ENCODE measurements at places on chromosomes 5 and 9.

GRCh38 chr5:14036514-14036913, 92.0 kb upstream of the DNAH5 start:
- no peak for DNase-seq

DNA sequence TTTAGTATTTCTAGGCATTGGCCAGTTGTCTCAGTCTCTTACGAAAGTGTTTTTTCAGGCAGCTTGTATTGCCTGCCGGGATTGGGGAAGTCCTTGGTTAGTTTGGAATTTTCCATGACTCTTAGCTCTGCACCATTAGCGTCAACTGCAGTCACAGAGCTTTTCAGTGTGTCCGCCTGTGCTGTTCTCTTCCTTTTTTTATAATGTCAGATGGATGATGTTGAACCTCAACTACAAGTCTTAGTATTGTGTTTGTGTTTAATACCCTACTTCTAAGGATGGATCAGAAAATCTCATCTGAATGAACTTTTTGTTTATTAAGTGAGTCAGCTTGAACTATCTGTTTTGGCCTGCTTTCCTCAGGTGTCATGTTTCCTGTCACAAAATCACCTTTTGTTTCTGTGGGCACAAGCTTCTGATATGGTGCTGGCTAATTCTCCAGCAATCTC, 33.1 kb downstream of the ATP6V0E1 start:
- DNase-seq = no peak

DNA sequence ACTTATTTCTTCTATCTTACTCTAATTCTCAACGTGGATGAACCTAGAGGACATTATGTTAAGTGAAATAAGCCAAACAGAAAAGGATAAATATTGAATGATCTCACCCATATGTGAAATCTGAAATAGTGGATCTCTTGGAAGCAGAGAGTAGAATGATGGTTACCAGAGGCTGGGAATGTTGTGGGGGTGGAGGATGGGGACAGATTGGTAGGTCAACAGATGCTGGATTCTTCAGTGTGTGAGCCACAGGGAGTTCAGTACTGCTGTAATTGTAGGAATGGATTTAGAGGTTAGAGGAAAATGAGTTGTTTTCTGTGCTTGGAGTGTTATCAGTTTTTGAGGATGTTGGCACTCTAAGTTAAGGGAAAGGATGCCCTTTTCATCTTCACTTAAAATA, 190.6 kb downstream of the FBXL7 start:
- DNase-seq = no peak

GRCh38 chr9:94068257-94068656, 16.0 kb upstream of the PTPDC1 start:
- DNase-seq = no peak

GRCh38 chr9:93051680-93052089, 6.8 kb upstream of the SUSD3 start:
- DNase-seq = no peak

- DNase-seq = no peak
These were observed 283.2 kb downstream of the SH3GL2 start for GRCh38 chr9:17862101-17862500.

DNA sequence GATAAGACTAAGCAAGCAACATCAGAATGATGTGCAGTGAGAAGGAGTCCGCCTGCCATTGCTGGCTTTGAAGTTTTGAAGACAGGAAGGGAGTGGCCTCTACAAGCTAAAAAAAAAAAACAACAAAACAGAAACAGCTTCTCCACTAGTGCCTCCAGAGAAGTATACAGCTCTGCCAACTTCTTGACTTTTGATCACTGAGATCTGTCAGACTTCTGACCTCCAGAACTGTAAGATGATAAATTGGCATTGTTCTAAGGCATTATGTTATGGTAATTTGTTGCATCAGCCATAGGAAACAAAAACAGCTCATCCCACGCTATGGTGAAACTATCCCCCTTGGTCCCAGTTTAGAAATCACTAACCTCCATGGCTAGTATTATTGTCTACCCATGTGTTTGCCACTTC, 131.0 kb upstream of the VCAN start:
- DNase-seq = no peak

DNA sequence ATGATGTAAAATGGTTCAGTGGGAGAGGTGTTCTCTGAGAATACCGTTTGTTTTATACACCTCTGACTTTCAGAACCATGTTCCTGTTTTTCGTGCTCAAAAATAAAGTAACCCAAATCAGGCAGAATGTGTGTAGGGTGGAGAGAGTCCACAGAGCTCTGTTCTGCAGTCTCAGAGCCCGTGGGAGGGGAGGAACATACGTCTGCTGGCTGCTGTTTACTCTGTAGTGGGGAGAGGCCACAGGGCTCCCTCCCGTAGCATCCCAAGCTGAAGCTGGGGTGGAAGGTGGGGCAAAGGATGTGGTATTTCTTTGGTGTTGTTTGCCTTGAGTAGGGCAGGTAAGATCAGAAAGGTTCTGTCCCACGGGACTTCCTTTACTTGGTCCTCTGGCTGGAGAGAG, 348.5 kb downstream of the DNAH5 start:
- no peak for DNase-seq

DNA sequence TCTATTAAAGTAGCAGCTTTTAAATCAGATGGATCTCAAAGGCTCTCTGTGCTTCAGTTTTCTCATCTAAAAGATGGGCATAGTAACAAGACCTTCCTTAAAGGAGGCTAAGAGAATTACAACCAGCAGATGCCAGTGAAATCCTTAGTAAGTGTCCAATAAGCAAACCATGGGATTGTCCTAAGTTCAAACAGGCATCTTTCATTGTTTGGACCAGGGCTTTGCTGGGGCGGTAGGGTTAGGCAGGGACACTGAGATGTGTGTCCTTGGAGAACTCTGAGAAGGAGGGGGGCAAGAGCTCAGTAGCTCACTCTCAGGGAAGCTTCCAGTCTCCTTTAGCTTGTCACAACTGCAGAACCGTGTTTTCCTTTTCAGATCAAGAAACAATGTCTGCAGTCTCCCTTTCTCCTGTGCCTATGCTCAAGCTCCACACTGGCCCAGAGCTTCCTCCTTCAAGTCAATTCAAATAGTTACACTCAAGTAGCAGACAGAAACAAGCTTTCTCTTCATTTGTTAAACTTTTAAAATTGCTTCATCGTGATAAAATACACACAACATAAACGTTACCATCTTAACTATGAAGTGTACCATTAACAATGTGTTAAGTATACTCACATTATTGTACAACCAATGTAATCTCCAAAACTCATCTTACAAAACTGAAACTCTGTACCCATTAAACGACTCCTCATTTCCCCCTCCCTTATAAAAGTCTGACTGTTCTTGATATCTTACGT, 216.2 kb downstream of the PIK3R1 start:
- no peak for DNase-seq

DNA sequence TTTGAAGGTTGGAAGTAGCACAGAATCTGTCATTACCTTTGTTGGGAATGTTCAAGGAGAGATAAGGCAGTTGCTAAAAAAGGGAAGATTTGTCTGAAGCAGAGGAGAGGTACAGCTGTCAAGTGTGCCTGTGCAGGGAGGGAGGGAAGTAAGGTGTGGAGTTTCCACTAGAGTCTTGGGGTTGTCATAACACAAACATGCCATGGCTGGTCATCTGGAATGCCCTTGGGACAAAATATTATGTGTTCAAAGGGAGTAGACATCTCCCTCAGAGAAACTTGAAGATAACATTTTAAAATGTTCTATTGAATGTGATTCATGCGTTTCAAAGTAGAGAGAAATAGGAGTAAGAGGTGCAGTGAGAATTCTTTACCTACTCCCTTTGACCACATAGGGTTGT, 95.0 kb downstream of the MUSK start:
- DNase-seq = no peak

- no peak for DNase-seq
These were observed 247.4 kb downstream of the PRELID2 start for GRCh38 chr5:145587710-145588109.

DNA sequence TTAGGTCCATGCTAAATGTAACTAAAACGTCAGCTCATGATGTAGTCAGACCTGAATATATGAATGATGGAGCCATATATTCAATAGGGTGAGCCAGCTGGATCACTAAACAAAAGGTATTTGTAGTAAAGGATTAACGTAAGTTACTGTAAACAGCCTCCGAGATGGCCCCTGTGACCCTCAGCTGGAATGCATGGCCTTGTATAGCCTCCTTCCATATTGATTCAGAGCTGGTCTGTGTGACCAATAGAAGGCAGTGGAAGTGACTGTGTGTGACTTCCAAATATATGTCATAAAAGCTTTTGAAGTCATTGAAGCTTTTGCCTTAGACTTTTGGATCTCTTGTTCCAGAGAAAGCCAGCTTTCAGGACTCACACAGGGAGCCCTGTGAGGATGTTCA, 154.4 kb upstream of the CHD1 start:
- DNase-seq = no peak

GRCh38 chr5:68450245-68450852, 234.8 kb downstream of the PIK3R1 start:
- no peak for DNase-seq

- DNase-seq = no peak
These were observed 245.8 kb upstream of the MAP3K1 start for GRCh38 chr5:56569566-56569965.

- no peak for DNase-seq
These were observed 28.9 kb downstream of the FAM151B start for GRCh38 chr5:80516826-80517225.

GRCh38 chr9:3698076-3698475, 172.3 kb upstream of the RFX3 start:
- DNase-seq = no peak

- DNase-seq = no peak
These were observed 302.7 kb downstream of the EPB41L4A start for GRCh38 chr5:112116371-112116770.

- no peak for DNase-seq
These were observed 20.8 kb upstream of the GTF3C5 start for GRCh38 chr9:133009906-133010582.

DNA sequence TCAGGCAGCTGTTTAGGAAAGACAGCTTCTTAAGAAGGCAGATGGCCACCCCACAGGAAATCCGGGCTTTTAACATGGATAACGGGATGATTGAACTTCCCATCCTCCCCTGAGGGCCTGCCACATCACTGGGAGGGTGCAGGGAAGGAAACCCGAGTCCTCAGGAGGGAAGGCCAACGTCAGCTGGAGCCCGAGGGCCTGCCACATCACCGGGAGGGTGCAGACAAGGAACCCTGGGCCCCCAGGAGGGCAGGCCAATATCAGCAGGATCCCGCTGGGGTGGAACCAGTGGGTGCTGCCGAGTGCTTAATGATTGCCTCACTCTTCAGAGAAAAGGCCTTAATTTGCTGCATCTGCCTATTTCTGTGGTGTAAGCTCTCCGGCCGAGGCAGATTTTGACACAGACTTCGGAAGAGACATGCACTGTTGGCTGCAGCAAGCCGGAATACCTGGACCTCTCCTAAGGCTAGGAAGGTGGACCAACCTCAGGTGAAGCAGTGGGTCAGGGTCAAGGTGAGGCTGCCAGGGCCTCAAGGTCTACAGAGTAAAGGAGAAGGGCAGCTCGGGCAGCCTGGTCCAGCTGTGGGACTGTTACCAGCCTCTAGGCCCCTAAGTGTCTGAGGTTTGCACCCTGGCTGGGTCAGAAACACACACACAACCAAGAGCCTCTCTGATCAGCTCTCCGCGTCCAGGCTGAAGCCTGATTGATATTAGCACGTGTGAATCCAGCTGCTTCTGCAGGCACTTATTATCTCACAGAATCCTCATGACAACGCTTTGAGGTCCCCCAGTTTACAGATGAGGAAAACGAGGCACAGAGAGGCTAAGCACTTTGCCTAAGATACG, 14.8 kb upstream of the COL5A1 start:
- DNase-seq = no peak

DNA sequence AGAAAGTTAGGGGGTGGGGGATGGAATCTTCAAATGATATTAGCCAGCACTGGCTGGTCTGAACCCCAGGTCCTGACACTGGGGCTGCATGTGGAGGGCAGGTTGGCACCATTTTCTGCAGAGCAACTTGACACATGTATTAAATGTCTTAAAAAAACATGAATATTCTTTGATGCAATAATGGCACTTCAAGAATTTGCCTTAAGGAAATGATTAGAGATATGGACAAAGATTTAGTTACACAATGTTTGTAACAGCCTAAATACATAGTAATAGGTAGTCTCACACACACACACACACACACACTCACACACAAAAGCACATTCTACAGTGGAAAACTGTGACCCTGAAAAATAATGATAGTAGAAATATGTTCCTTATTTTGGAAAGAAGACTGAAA, 3.6 kb downstream of the SVEP1 start:
- no peak for DNase-seq

GRCh38 chr5:98992552-98992951, 63.7 kb upstream of the CHD1 start:
- DNase-seq = no peak

GRCh38 chr9:128632486-128632885, 24.2 kb downstream of the DYNC2I2 start:
- no peak for DNase-seq

- no peak for DNase-seq
These were observed 60.9 kb upstream of the ROR2 start for GRCh38 chr9:92010705-92011536.

GRCh38 chr9:105554042-105554441, 3.9 kb upstream of the FKTN start:
- no peak for DNase-seq

DNA sequence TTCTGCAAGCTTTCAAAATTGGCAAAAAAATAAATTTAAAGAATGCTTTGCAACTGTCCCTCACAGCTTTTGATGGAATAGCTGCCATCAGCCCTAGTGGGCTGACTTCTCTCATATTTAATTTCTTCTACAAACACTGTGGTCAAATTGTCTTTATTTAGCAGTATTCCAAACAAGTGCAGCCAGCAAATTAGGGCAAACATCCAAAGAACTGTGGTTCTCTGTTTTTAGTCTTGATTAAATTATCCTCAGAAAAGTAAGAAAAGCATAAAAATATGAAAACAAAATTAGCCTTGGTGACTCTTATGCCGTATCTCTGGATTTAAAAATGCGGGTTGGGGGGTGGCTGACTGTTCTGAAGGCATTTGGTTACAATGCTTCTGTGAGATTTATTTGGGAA, 95.8 kb upstream of the RETREG1 start:
- DNase-seq = no peak

GRCh38 chr5:123997462-123998215, 485.7 kb downstream of the CSNK1G3 start:
- DNase-seq = no peak

GRCh38 chr5:75711151-75711550, 6.1 kb downstream of the POC5 start:
- DNase-seq = no peak

DNA sequence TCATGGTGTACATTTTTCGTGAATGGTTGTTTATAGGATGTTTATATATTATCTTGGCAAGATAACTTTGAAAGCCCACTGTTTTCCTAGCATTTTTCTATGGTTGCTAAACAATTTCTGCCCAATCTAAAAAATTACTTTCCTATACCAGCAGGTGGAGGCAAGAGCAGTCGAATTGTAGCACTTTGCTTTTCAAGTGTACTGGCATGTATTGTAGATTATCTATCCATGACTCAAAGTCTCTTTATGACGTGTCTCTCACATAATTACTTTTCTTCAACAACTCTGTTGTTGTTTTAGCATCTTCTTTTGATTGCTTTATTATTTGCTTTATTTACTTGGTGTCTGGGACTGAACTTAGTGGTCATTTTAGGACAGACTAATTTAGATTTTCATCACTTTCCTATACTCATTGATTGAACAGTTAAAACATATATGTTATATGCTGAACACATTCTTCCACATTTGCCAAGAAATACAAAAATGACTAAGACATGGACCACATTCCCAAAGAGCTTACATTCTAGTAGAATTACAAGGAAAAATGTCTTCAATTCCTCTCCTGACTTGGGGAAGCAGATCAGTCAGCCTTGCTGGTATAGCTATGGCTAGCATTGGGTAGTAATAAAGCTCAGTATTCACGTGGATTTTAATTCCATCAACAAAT, 20.7 kb downstream of the NLN start:
- no peak for DNase-seq
